ENCODE measurements at places on chromosomes 6 and 20.

GRCh38 chr20:11008444-11009033 is 334.7 kb upstream of the JAG1 start:
- DNase-seq, result no peak

DNA sequence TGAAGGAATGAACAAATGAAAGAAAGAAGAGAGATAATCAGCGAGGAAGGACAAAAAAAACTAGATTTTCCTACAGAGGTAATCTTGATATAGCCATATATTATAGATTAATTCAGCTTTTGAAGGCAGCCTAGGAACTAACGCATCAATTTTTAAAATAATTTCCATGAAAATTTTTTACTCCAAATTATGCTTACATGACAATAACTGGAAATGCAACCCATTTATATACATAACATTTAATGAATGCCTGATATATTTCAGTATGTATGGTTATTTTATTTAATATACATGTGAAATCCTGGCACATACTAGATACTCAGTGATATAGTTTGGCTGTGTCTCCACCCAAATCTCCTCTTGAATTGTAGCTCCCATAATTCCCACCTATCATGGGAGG is 157.6 kb downstream of the LAMP5 start:
- DNase-seq, result no peak

- no peak for DNase-seq
These were observed 22.4 kb upstream of the SNX9 start for GRCh38 chr6:157800420-157801237.

DNA sequence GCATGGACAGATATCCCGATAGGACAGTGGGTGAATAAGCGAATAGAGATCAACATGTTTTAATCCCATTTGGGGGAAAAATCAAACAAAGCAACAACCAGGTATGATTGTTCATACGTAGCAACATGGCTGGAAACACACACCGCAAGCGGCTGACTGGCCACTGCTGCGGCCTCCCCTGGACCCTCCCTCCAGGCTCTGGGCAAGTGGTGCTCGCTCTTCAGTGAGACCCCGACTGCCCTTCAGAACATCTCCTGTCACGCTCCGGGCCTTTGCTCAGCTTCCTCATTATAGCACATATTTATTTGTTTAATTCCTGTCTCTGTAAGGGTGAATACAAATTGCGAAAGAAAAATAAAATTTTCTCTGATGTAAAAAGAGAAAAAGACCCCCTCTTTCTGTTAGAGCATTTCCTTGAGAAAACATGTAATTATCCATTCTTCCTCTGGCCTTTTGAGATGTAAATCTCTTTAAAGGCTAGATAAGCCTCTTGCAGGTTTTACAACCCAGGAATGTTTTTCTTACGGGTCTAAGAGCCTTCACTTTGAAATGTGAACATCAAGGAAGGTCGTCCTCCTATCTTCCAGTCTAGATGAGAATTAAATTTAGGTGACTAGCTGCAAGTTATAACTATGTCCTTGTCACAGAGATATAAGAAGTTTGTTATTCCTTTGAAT is 11.0 kb upstream of the FAM210B start:
- no peak for DNase-seq

DNA sequence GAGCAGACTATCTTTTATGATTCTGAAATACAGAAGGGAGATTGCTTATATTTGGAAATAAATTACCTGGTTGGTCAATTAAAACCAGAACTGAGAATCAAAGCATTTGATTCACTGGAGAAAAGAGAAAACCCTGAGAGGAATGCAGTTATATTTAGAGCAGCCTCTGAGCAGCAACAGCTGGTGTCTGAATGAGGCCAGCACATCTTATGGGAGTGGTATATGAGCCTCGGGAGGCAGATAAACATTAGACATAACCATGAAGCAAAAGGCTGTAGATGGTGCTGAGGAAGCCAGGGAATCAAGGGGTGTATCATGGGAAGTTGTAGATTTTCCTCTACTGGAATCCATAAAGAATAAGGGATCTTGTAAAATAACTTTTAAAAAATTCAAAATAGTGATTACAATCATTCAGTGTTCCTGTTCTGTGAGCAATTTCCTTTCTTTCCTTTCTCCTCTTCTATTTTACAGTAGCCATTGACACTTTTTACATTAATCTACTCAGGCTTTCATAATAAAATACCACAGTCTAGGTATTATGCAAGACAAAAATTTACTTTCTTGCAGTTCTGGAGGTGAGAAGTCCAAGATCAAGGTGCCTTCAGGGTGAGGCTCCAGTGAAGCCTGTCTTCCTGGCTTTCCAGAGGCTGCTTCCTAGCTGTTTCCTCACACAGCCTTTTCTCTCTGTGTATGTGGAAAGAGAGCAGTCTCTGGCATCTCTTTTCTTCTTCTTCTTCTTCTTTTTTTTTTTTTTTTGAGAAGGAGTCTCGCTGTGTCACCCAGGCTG is 32.8 kb upstream of the ENPP5 start:
- no peak for DNase-seq

DNA sequence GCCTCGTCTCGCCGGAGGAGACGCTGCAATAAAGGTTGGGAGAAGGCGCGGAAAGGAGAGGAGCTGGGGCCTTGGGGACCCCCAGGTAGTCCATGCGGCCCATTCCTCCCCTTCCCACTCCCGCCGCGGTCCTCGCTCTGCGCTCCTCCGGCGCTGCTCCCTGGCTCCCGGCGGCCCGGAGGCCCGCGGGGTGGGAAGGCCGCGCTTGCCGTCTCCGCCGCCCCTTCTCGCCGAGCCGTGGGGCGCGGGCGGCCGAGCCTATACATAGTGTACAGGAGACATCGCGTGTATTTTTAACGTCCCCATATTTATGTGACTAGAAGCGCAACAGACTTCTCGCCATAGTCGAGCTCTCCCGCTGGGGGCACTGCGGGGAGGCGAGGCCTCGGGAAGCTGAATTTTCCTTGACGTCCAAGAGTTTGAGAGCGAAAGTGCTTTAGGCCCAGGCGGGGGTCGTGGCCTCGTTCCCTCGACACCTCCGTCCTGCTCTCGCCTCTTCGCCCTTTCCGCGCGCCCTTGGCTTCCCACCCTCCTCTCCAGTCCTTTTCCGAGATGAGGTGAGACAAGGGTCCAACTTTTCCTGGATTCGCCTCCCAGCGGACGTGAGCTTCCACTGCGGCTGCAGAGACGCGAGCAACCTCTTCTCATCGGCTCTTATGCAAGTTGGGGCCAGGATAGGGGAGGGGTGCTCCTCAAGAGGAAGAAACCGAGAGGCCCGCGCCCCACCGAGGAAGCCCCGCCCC is 29.0 kb downstream of the SLC12A5 start:
- peak; percentile 53 for DNase-seq

GRCh38 chr20:9323622-9324021 is 190.8 kb upstream of the LAMP5 start:
- no peak for DNase-seq

GRCh38 chr6:136127873-136128272 is 122.2 kb downstream of the MTFR2 start:
- DNase-seq, result no peak

GRCh38 chr20:62923669-62924441 is 2.5 kb downstream of the DIDO1 start:
- DNase-seq, result no peak

DNA sequence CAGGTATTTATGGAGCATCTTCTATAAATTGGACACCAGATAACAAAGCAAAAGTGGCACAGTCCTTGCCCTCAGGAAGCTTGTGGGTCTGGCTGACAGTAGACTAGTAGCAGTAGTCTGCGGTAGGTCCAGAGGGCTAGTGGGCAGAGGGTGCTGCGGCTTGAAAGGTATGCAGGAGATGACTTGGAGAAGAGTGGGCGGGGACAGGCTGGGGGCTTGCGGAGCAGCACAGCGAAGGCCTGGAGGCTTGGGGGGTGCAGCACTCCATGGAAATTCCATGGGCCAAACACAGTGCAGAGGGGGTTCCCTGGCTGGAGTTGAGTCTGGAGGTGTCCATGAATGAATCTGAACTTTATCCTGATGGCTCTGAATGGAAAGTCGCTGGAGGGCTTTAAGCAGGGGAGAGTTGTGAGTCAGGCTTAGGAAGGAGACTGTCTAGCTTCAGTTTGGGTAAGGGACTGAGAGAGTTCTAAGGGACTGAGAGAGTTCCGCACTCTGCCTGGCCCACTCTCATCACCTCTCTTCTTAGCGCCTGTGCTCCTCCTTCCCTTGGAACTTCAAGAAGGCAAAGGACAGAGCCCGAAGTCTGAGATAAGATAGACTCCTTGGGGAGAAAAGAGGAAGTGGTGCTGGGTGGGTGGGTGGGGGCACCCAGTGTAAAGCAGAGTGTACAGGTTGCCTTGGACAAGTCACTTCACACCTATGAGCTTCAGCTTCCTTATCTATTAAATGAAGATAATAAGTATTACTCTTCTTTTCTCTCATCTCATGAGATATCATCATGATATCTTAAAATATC is 8.8 kb downstream of the PKIG start:
- no peak for DNase-seq

- no peak for DNase-seq
These were observed 109.8 kb downstream of the TRERF1 start for GRCh38 chr6:42341771-42342553.

GRCh38 chr6:56527934-56528333 is 114.8 kb downstream of the DST start:
- no peak for DNase-seq

GRCh38 chr6:56329271-56330050 is 82.1 kb upstream of the COL21A1 start:
- no peak for DNase-seq

- DNase-seq, result no peak
These were observed 487.0 kb downstream of the CD109 start for GRCh38 chr6:74182992-74183391.

- DNase-seq, result no peak
These were observed 132.0 kb upstream of the PRDM1 start for GRCh38 chr6:105954148-105954547.

- peak; percentile 9 for DNase-seq
These were observed 388.2 kb downstream of the CDH4 start for GRCh38 chr20:61640131-61640870.

GRCh38 chr6:106534004-106534403 is 95.3 kb downstream of the RTN4IP1 start:
- DNase-seq, result no peak

GRCh38 chr20:12130781-12131180 is 213.1 kb downstream of the BTBD3 start:
- no peak for DNase-seq

DNA sequence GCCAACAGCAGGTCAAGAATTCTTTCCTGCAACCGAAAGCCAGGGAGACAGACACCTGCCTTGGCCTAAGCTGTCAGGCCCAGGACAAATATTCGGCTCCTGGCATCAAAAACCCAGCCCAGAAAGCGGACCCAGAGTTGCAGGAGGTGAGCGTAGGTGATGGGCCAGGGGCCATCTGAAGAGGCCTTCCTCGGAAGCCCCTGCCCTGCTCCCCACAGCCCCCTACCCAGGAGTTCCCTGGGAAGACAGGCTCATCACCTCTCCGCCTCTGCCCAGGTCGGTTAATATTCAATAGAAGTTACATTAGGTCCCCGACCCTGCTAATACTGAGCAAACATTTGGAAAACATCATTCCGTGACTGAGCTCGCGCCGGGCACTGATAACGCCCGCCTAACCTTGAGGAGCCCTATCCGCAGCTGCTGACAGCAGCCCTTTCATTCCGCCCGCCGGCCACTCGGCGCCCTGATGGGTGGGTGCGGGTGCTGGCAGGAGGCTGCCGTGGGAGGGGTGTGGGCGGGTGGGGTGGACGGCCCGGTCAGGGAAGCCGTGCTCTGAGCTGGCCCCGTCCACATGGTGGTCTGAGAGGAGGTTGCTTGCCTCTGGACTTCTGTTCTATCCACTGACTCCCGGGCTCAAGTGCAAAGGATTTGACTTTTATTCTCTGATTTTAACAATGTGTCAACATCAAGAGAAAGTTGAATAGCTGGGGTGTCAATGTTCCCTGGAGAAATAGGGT is 55.7 kb downstream of the HNF4A start:
- DNase-seq, result no peak

DNA sequence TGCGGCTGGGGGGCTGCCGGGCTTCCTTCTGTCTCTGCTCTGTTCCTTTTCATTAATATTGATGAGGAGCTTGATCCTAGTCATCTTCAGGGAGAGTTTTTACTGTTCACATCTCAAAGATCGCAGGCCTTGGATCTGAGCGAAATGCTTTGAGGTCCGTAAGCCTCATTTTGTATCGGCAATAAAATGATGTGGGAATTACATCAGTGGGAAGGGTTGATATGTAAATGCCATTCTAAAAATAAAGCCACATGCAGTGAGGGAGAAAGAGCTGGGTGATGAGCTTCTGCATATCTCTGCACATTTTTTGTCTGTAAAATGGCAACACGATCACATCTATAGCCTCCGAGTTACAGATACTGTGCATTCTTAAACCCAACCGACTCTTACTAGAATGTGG is 24.9 kb downstream of the CDH26 start:
- DNase-seq, result peak; percentile 47

DNA sequence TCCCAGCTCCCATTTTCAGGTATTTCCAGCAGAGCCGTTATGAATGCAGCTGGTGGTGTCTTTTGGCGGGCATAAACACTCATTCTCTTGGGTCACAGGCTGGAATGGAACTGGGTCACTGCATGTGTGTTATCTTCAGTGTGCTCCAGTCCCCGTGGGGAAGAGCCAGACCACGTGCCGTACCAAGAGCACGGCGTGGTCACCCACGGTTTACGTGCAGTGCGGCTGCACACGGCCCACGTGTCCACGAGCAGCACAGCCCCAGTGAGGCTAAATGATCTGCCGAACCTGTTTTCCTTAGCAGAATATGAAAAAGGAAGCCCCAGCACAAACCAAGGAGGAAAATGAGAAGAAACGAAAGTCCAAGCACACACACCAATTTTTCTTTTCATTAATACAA is 121.5 kb downstream of the IRF4 start:
- DNase-seq, result no peak

DNA sequence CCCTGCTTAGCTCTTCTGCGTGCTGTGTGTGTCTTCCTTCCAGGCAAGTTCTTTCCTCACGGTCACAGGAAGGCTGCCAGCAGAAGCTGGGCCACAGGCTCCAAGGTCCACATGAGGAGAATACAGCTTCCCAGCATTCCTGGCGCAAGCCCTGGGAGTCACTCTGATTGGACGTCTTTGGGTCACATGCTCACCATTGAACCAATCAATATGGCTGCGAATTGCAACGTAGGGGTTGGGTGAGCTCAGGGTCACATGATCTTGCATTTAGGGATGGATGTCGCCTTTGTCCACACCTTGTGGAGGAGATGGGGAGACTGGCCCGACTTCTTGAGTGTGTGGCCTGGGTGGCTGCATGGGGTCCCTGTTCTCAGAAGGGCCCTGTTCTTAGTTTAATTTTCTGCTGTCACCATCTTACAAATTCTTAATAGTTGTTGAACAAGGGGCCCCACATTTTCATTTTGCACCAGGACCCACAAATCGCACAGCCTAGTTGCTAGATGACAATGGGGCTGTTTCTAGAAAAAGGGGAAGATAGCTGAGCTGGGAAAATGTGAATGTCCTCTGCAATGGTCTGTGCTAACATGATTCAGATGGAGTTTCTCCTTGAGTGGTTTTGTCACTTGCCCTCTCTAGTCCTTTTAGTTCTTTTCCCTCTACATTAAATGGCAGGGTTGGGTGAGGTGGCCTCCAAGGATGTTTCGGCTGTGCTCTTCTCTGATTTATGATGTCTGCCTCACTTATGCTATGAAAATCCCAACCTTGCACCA is 149.6 kb downstream of the CDH26 start:
- DNase-seq, result no peak

- DNase-seq, result peak; percentile 92
These were observed 9.9 kb downstream of the BCL2L1 start for GRCh38 chr20:31712564-31713311.
